Activated naive CD4-positive, alpha-beta T cell treated with anti-CD3 and anti-CD28 coated beads, Interleukin-2, amount 10 ng/mL, durations not matched to agents 7 days and 5 days (primary cell): ENCODE measurements at places on chromosomes 3 and 15.

- H3K36me3 ChIP-seq = peaks cover 8% of the 10 kb centered on the region
- no peak for DNase-seq
- peak overlapping the region; percentile 96 for H3K27ac ChIP-seq
- H3K4me1 ChIP-seq = peaks cover 78% of the 10 kb centered on the region
Observed at GRCh38 chr15:74777769-74778598, 3.9 kb upstream of the CSK start.

- peak overlapping the region; percentile 96 for H3K27ac ChIP-seq
- H3K4me1 ChIP-seq = peaks cover 91% of the 10 kb centered on the region
- H3K27me3 ChIP-seq = no peaks in the 10 kb centered on the region
- peaks cover 18% of the 10 kb centered on the region for H3K36me3 ChIP-seq
- DNase-seq = peak; percentile 37
- no peak overlapping the region for H3K4me3 ChIP-seq
Observed at GRCh38 chr15:101201411-101202174, 50.3 kb downstream of the CHSY1 start.

DNA sequence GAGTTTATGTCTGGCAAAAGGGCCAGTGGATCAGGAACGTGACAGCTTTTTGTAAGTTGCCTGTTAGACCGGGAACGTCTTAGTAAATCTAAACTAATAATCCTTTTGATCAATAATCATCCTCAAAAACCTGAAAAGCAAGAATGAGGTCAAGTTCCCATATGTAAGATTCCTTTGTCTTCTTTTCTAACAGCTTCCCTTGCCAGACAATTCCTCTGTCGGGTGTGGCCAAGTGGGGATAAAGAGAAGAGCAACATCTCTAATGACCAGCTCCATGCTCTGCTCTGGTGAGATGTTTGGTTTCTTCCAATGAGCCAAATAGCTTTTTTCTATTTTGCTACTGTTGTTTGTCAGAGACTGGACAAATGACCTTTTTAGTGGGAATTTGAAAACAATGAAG lies 19.8 kb downstream of the FANCD2OS start:
- DNase-seq = no peak
- H3K36me3 ChIP-seq = peaks cover 52% of the 10 kb centered on the region
- H3K27ac ChIP-seq = no peak overlapping the region
- no peaks in the 10 kb centered on the region for H3K27me3 ChIP-seq

GRCh38 chr3:15889936-15890335 lies 92.2 kb upstream of the ANKRD28 start:
- H3K36me3 ChIP-seq = no peaks in the 10 kb centered on the region
- no peaks in the 10 kb centered on the region for H3K4me1 ChIP-seq
- H3K27ac ChIP-seq = no peak overlapping the region
- DNase-seq = no peak
- no peak overlapping the region for H3K4me3 ChIP-seq

DNA sequence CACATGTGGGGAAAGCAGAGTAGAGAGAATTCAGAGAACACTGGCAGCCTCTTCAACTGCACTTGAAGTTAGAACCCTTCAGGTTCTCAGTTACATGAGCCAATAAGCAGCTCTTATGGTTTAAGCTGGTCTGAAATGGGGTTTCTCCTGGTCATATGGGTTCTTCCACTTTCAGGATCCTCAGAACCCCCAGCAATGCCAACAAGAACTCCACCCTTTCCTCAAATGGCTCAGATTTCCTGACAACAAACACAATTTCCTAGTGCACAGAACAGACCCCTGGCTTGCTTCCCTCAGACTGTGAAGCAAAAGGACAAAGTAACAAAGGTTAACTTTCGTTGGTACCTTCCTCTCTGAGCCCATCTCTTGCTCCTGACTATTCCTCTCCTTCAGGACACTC lies 23.9 kb upstream of the FRMD4B start:
- no peak overlapping the region for H3K27ac ChIP-seq
- no peak for DNase-seq
- H3K4me1 ChIP-seq = no peaks in the 10 kb centered on the region
- H3K27me3 ChIP-seq = peaks cover 24% of the 10 kb centered on the region
- H3K4me3 ChIP-seq = no peak overlapping the region

GRCh38 chr15:80512726-80513660 lies 108.8 kb downstream of the ARNT2 start:
- DNase-seq = no peak
- H3K36me3 ChIP-seq = no peaks in the 10 kb centered on the region
- peaks cover 3% of the 10 kb centered on the region for H3K27me3 ChIP-seq
- H3K4me3 ChIP-seq = no peak overlapping the region

DNA sequence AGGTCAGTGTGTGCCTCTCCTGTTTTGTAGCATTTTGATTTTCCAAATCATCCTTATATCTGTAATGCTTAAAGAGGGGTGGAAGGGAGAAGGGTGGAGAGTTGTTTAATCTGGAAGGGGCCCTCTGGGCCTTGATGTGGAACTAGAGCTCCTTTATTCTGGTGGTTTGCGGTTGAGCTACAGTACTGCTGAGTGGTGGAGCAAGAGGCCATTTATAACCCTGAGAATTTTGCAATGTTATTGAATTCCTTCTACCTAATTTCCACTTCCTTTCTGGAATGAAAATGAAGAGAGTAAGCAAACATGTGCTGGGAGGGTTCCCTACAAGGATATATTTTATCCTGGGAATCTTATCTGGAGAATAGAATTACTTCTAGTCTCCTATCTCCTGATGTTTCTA lies 35.3 kb upstream of the TUBGCP5 start:
- H3K4me3 ChIP-seq = no peak overlapping the region
- peaks cover 5% of the 10 kb centered on the region for H3K27me3 ChIP-seq
- H3K36me3 ChIP-seq = no peaks in the 10 kb centered on the region
- no peak overlapping the region for H3K27ac ChIP-seq
- H3K4me1 ChIP-seq = no peaks in the 10 kb centered on the region

- H3K27ac ChIP-seq = no peak overlapping the region
- H3K27me3 ChIP-seq = peaks cover 4% of the 10 kb centered on the region
- no peaks in the 10 kb centered on the region for H3K4me1 ChIP-seq
- no peaks in the 10 kb centered on the region for H3K36me3 ChIP-seq
- H3K4me3 ChIP-seq = no peak overlapping the region
Observed at GRCh38 chr15:79674124-79674465, 222.7 kb downstream of the MTHFS start.

DNA sequence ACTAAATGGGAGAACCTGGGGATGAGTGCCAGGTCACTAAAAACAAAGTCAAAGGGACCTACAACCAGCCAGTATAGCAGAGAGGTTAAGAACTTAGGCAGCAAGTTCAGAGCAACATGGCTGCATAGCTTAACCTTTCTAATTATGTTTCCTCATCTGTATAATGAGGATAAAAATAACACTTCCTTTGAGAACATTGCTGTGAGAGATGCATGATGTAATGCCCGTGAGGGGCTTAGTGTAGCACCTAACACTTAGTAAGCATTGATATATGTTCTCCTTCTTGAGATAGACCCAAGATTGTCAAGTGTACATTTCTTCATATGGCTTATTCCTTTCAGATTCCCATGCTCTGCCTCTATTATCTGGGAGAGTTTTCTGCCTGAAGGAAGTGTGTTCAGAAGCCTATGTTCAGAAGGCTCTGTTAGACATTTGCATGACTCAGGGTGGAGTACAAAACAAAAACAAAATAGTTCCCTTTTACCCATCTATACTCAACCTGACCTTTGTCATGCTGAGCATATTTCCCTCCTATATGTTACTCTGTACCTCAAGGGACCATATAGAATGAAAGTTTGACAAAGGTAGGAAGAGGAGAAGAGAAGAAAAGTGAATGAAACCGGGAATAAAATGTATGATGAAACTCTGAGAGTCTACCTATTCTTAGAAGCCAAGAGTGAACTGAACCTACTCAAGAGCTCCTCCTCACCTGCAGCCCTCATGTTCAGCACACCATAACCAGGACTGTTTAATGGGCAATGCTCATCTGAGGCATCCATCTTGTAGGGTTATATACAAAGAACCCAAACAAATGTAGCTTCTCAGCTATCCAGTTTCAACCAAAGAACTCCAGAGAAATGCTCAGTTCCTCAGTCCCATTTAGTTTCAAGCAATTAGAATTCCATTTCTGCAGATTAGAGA lies 70.7 kb upstream of the KCNMB2 start:
- DNase-seq = no peak
- no peaks in the 10 kb centered on the region for H3K36me3 ChIP-seq
- no peak overlapping the region for H3K4me3 ChIP-seq
- no peaks in the 10 kb centered on the region for H3K27me3 ChIP-seq
- no peaks in the 10 kb centered on the region for H3K4me1 ChIP-seq

- H3K4me1 ChIP-seq = peaks cover 49% of the 10 kb centered on the region
- no peak for DNase-seq
- peak overlapping the region; percentile 98 for H3K4me3 ChIP-seq
- no peaks in the 10 kb centered on the region for H3K27me3 ChIP-seq
Observed at GRCh38 chr3:179603321-179603720, 1.1 kb downstream of the MRPL47 start.

DNA sequence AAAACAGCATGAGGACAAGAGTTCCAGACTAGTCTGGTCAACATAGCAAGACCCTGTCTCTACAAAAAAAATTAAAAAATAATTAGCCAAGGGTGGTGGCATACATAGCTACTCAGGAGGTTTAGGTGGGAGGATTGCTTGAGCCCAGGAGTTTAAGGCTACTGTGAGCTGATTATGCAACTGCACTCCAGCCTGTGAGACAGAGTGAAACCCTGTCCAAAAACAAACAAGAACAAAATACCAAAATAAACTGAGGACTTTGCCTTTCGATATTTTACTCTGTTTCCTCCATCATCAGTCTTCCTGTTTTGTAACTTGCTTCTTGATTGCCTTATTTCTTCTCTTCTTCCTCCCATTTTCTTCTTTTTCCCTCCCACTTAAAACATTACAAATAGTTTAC lies 504.4 kb downstream of the ROBO1 start:
- H3K4me1 ChIP-seq = no peaks in the 10 kb centered on the region
- H3K36me3 ChIP-seq = no peaks in the 10 kb centered on the region
- H3K4me3 ChIP-seq = no peak overlapping the region
- no peak overlapping the region for H3K27ac ChIP-seq
- no peak for DNase-seq

DNA sequence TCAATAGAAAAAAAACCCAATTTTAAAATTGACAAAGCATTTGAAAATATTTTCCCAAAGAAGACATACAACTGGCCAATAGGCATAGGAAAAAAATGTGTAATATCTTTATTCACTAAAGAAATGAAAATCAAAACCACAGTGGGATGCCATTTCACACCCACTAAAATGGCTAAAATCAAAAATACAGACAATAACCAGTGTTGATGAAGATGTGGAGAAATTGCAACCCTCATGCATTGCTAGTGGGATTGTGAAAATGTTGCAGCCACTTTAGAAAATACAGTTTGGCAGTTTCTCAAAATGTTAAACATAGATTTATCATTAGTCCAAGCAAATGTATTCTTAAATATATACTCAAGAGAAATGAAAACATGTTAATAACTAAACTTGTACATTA lies 315.1 kb upstream of the GPR149 start:
- no peaks in the 10 kb centered on the region for H3K4me1 ChIP-seq
- H3K27ac ChIP-seq = no peak overlapping the region
- no peaks in the 10 kb centered on the region for H3K27me3 ChIP-seq
- H3K4me3 ChIP-seq = no peak overlapping the region
- H3K36me3 ChIP-seq = no peaks in the 10 kb centered on the region
- DNase-seq = no peak

DNA sequence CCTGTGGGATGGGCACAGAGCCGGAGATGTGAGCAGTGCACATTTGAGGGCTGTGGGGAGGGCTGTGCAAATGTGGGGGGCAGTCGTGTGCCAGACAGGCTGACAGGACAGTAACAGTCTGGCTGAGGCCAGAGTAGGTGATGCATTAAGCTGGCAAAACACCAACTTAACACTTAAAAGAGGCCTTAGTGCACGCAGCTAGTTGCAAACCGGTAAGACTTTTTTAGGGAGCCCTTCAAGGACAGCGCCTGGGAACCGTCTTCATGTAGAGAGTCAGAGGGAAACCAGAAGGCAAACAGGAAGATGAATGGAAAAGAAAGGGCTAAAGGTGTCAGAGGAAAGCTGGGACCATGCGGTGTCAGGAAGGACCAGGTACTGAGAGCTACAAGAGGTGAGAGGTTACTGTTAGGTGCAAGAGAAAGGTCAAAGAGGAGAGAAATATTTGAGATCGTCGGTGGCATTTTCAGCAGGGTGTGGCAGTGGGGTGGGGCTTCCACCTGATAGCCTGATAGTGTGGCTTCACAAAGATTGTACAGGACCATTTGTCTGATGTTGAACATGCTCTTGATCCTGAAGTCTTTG lies 30.0 kb upstream of the CHD2 start:
- no peak overlapping the region for H3K4me3 ChIP-seq
- H3K27ac ChIP-seq = no peak overlapping the region
- H3K4me1 ChIP-seq = peaks cover 8% of the 10 kb centered on the region
- H3K27me3 ChIP-seq = peaks cover 12% of the 10 kb centered on the region
- no peak for DNase-seq

- H3K36me3 ChIP-seq = no peaks in the 10 kb centered on the region
- H3K27ac ChIP-seq = no peak overlapping the region
Observed at GRCh38 chr3:89447243-89447642, 339.8 kb downstream of the EPHA3 start.

GRCh38 chr3:51729042-51729633 lies 22.3 kb downstream of the GRM2 start:
- no peak overlapping the region for H3K27ac ChIP-seq
- no peak for DNase-seq
- peaks cover 10% of the 10 kb centered on the region for H3K27me3 ChIP-seq
- H3K4me1 ChIP-seq = peaks cover 9% of the 10 kb centered on the region
- H3K36me3 ChIP-seq = no peaks in the 10 kb centered on the region

DNA sequence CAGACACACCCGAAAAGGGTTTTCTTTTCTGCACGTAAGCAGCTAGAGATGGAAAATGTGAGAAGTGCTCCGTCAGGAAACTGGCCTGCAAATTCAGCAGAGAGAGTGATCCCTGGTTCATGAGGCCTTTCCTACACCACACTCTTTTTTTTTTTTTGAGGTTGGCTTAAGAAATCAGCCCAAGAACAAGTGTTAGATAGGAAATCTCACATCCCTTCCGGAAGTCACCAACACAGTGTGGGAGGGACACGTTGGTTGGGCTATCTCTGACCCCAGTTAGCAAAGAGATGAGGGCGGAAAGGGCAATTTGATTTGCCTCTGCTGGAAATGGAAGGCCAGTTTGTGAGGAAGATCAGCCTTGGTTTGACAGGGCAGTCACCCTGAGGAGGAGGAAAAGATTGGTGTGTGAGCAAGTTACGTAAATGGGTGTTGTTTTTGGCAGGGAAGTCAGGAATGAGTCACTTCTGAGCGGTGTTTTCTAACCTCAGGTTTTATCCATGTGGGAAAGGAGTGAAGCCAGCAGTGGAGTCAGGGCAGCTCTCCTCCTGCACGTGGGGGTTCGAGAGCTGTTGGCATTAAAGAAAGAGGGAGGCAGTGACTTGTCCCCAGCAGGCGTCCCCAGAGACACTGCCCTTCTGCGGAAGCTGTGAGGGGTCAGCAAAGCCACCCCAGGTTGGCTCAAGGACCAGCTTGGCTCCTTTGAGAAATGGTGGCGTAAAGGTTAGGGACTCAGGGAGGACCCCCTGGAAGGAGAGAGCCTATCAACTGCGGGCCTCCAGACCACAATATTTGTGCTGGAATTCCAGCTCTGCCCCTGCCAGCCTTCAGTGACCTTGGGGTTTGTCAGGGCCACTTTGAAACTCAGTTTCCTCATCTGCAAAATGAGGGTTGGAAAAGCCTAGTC lies 237.6 kb upstream of the BHLHE40 start:
- H3K4me3 ChIP-seq = no peak overlapping the region
- no peak for DNase-seq
- no peaks in the 10 kb centered on the region for H3K27me3 ChIP-seq
- H3K4me1 ChIP-seq = peaks cover 74% of the 10 kb centered on the region
- peak overlapping the region; percentile 89 for H3K27ac ChIP-seq
- H3K36me3 ChIP-seq = peaks cover 72% of the 10 kb centered on the region
